GM12892 (cell line): ENCODE measurements at places on chromosomes 2 and 18.

GRCh38 chr2:224202281-224202865 is 163.3 kb upstream of the SERPINE2 start:
- DNase-seq, result no peak

DNA sequence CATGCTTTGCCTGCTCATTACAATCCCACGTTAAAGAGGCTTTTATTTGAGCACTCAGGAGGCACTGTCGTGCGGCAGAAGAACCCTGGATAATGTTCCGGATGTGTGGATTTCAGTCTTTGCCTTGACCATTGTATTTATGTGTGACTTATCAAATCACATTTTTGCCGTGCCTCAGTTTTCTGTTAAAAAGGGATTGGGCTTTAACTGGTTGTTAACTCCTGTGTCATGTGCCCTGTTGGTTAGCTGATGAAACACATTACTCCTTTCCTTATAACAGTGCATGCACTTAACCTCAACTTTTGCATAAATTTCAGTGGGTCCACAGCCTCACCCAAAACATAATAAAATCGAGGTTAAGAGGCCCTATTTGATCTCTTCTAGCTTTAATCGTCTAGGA is 52.7 kb downstream of the NAB1 start:
- no peak for DNase-seq

GRCh38 chr18:79524181-79525078 is 128.7 kb downstream of the NFATC1 start:
- peak; percentile 56 for DNase-seq

DNA sequence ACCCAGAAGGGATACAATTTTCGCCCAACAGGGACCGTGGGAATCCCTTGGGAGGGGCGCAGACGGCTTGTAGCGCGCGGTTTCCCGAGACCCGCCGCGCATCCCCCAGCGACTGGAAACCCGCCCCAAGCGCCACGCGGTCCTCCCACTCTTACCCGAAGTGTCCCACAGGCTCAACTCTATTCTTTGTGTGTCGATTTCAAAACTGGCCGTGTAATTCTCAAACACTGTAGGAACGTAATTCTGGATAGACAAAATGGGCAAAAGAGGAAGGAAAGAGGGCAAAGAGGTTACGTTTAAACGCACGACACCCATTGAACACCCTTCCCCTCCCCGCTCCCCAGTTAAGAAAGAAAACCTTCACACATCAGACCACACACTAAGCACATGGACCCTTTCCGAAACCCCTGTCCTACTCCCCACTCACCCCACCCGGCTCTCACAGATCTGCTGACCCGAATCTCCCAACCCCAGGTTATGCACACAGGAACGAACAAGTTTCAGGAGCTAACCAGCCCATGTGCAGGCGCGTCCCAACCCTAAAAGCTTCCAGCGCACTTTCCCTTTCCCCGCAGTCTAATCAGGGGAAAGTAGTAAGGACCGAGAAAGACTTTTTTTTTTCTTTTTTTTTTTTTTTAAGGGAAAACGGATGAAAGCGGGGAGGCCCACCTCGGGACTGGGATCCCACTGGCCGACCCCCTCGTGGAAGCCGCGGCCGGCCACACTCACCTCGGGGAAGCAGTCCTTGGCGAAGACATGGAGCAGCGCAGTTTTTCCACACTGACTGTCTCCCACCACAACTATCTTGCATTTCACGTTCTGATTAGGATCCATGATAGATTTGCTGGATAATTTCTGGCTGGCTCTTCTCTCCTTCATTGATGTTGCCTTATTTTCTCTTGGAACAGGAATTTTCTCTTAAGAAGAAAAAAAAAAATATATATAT is 655 bp downstream of the RND3 start:
- peak; percentile 5 for DNase-seq
